ENCODE measurements at places on chromosomes 1 and 21.

DNA sequence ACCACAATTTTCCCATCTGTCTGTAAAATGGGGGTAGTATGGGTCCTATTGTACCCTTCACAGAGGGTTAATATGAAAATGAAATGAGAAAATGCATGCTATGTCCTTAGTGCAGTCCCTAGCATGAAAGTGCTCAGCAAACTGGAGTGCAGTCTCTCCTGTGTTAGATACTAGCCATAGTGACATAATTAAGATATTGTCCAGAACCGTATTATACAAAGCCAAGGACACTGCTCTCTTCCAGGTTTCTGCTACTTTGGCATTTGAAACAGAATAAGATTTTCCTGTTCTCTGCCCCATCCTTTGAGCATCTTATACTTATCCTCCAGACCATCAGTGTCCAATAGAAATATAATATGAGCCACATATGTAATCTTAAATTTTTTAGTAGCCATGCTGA is 213.4 kb downstream of the FGGY start:
- no peak for DNase-seq

DNA sequence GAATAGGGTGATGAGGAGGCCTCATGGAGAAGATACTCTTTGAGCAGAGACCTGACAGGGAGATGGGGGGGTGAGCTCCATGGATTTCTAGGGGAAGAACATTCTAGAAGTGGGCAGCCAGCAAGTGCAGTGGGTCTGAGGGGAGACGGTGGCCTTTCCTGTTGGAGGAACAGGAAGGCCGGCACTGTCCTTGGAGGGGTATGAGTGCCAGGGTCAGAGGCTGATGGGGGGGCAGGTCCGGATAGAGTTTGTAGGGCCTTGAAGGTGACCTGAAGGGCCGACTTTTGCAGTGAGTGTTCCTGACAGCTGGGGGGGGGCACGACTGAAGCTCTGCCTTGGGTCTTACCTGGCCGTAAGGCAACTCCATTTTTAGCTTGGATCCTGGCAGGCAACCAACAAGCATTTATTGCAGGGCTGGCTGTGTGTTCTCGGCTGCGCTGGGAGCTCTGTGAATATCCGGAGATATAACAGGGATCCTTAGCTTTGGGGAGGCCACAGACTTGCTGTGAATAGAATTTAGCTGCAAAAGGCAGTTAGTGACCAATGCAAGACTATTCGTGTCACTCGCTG is 130.6 kb downstream of the MRPS6 start:
- no peak for DNase-seq

DNA sequence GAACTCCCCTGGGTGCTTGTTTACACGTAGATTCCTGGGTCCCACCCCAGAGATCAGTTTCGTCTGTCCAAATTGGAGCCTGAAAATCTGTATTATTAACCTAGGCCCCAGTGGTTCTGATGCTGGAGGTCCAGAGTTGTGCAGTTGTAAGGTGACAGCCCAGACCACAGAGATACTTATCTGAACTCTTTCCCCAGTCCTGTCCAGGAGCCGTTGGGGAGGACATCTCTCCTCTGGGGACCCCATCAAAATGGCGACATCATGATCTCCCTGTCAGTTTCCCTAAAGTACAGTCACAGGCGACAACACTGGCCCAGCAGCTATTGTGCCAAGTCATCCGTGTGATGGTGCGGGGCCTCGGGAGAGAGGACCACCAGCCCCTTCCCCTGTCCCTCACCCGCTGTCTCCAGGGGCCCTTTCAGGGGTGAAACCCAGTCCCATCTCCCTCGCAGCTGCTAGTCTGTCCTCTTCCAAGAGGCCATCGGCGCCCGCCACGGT is 749 bp upstream of the EFHD2 start:
- no peak for DNase-seq

- DNase-seq: peak; percentile 51
Measured at GRCh38 chr21:41715649-41716281, 51.1 kb downstream of the RIPK4 start.

GRCh38 chr1:151145304-151146071 is 943 bp downstream of the SEMA6C start:
- peak; percentile 60 for DNase-seq

GRCh38 chr1:167714439-167715156 is 7.2 kb upstream of the MPZL1 start:
- DNase-seq: peak; percentile 80

GRCh38 chr21:42793774-42794173 is 85.6 kb downstream of the WDR4 start:
- peak; percentile 43 for DNase-seq

- DNase-seq: peak; percentile 60
Measured at GRCh38 chr1:225567789-225568188, 85.1 kb downstream of the ENAH start.

- peak; percentile 66 for DNase-seq
Measured at GRCh38 chr1:155294520-155295182, 6.6 kb downstream of the PKLR start.

DNA sequence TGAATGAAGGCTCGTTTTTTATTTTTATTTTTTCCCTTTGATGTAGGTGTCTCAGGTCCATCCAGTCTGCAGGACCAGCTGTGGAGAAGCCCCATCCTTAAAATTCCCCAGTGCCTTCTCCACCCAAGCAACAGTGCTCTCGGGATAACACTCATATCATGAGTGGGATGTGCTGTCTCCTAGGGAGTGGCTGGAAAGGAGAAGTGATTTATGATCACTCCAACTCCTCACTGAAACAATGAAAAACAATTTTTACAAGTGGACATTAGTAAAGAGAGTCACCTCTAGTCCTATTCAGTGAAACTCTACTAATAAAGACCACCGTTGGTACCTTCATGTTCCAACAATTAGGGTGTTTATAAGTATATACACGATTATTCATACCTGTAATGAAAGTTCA is 3.5 kb downstream of the STUM start:
- DNase-seq: no peak

- peak; percentile 68 for DNase-seq
Measured at GRCh38 chr1:165543532-165544438, at the start of gene LRRC52. Gene LRRC52, plus strand, starts transcription at chr1:165544000. Its CDS starts 297 bp downstream, at chr1:165544297.

GRCh38 chr1:6059866-6060265 is 14.2 kb downstream of the KCNAB2 start:
- no peak for DNase-seq

DNA sequence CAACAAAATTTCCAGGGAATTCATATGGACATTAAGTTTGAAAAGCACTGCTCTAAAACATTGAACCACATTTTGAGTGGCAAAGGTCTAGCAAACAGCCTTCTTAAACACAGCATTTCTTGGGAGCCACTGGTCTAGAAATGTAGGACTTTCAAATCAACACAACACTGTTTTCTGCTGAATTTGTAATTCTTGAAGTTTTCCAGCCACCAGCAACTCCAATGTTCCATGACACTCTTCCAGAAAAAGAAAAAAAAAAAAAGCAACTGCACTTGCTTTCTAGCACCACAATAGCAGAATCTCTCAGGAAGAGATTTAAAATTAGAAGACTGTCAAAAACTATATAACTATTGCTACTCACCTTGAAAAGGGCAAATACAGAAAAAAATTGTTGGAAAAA is 4.5 kb downstream of the SYDE2 start:
- no peak for DNase-seq

DNA sequence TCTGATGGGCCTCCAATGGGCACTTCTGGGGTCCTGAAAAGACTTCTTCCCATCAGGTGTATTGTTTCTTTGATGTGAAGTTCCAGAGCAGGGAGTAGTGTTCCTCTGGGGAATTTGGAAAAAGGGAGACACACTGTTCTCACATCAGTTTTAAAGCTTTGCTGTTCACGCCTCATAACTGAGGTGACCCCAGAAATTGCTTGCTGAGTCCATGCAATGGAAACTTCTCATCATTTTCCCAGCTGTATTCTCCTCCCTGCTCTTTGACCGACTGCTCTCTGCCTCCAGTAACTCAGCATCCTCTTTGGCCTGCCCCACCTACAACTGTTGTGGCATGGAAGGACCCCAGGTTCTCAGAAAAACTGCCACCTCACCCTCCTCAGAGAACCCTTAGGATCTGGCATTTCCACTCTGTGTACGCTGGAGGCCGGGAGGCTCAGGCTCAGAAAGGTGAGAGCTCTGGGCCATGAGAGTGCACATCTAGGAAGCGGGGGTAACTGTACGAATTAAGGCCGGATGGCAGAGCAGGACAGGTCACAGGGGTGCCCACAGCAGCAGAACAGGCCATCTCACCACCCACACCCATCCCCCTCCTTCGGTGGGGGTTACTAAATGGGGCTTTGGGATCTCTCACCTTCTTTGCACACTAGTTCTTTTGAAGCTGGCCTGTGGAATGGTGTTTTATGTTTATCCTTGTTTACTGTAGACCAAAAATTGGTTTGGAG is 51.2 kb downstream of the STX6 start:
- no peak for DNase-seq

- peak; percentile 74 for DNase-seq
Measured at GRCh38 chr1:242128951-242129502, 130.1 kb upstream of the MAP1LC3C start.

DNA sequence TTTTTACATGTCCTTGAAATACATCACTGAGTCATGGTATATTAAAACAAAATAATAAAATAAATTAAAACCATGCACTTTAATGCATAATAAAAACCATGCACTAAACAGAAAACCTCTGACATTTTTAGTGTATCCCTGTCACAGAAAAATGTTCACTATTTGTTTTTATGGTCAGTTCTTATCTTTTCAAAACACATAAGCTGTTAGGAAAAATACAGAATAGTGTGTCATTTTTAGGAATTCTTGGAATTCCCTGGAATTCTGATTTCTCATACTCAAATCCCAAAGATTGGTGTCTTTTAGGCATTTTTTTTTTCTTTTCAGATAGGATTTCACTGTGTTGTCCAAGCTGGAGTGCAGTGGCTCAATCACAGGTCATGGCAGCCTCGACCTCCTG is 25.1 kb upstream of the TINAGL1 start:
- no peak for DNase-seq

- DNase-seq: peak; percentile 24
Measured at GRCh38 chr21:39180429-39181019, 2.7 kb downstream of the PSMG1 start.

- no peak for DNase-seq
Measured at GRCh38 chr1:241837901-241838300, 10.1 kb upstream of the EXO1 start.

- DNase-seq: no peak
Measured at GRCh38 chr1:202249436-202249835, 55.8 kb downstream of the LGR6 start.

GRCh38 chr1:240280560-240281322 is 189.1 kb downstream of the FMN2 start:
- no peak for DNase-seq

GRCh38 chr1:178540646-178541045 is 27.7 kb downstream of the TEX35 start:
- no peak for DNase-seq

DNA sequence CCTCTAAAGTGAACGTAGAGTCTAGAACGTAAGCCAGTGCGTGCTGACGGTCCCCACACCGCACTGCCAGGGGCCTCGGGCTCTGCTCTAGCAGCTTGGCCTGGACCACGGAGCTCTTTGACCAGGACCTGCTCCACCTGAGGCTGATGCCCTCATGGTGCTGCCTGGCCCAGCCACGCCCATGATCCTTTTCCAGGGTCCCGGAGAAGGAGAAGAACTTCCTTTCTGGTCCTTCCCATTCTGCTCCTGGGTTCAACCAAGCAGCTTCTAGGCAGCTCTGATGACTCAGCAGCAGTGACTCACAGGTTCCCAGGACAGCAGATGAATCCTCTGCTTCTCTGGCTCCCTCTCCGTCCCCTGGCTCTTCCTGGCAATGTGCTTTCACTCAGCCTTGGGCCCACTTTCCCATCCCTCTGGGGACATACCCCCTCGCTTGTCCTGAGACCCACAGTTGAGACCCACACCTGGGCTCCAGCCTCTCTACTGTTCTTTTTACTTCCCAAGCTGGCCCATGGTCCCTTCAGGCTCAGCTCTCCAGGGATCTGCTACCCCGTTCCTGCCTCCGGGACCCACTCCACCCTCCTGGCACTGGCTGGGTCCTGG is 246.3 kb upstream of the RAB4A start:
- DNase-seq: no peak

DNA sequence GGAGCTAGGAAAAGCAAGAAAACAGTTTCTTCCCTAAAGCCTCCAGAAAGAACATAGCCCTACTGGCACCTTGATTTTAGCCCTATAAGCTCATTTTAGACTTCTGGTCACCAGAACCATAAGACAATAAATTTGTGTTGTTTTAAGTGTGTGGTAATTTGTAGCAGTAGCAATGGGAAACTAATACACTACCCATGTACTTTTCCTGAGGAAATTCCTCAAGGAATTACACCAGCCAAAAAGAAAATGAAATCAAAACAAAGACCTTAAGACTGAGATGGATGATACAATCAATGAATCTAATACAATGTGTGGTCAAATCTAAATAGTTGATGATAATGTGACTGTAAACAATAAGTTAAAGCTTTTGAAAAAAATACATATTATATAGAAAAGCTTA is 11.8 kb downstream of the VAMP4 start:
- DNase-seq: no peak

- no peak for DNase-seq
Measured at GRCh38 chr21:42073145-42074099, 2.3 kb downstream of the UMODL1 start.

- DNase-seq: no peak
Measured at GRCh38 chr21:37877888-37878684, 38.2 kb downstream of the KCNJ6 start.

- peak; percentile 88 for DNase-seq
Measured at GRCh38 chr21:42513985-42514882, 582 bp downstream of the SLC37A1 start.

DNA sequence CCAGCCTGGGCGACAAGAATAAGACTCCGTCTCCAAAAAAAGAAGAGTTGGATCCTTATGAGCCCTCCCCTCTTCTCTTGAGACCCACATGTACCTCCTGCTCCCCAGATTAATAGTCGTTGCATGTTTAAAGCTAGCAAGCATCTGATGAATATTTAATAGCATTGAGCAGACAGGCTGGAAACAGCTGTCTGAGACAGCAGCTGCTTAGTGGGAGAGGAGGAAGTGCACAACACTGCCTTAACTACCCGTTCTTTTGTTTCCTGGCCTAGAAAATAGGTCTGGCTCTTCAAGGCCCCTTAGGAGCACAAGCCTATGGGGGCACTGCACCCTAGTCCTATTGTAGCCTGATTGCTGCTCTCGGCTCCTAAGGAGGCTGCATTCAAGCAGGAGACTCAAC is 17.3 kb upstream of the TMEM39B start:
- no peak for DNase-seq

DNA sequence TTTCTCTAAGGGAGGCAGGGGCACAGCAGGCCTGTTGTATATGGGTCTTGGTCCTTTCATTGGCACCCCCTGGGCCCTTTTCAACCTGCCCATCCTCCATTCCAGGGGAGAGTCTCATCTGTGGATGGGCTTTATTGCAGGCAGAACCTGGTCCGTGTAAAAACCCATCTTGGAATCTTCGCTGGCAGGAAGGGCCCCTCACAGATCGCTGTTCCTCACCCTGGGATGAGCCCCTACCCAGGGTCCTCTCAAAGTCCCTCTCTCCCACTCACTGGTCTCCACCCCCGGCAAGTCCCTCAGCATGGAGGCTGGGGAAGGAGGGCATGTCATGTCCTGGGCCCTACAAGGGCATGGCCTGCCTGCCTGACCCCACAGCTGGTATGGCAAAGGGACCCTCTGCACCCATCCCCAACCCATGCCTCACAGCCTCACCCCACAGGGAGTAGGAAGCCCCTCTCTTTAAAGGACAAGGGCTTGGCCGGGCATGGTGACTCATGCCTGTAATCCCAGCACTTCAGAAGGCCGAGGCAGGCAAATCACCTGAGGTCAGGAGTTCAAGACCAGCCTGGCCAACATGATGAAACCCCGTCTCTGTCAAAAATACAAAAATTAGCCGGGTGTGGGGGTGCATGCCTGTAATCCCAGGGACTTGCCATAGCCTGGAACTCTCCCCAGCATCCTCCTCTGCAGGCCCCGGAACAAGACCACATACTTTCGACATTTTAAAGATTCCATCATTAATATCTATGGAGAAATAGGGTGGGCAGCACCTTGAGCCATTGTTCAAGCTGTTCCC is 13.2 kb upstream of the CDA start:
- DNase-seq: no peak

Measured in GM23338 (cell line).